Vagina (tissue), 2 donors: ENCODE measurements at places on chromosomes 6 and 20.

DNA sequence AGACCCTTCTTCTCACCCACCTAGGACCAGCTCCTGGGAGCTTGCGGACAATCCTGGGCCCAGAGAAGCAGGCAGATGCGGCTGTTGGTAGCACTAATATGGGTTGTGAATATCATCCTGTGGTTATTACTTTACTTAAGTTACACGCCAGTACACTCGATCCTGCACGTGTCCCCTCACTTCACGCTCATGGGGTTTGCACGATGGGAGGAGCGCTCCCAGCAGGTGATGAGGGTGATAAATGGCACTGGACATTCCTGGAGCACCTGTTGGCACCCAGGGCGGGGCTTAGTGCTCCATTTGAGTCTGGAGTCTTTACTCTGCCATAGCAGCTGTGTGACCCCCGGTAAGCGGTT is 335.1 kb downstream of the PREX1 start:
- peak; percentile 56 for DNase-seq

DNA sequence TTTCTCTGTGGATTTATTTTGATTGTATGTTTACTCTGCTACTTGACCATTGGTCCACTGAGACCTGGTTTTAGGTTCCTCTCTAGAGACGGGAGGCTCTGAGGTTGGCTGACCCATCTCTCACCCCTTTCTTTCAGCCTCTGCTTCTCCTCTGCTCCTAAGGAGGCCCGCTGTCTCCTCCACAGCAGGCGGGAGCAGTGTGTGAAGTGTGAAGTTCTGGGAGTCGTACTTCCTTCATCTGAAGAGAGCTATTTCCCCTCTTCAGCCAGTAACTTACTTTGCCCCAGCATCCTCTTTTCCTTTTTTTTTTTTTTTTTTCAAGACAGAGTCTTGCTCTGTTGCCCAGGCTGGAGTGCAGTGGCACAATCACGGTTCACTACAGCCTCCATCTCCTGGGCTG is 21.1 kb downstream of the PDRG1 start:
- DNase-seq = no peak

GRCh38 chr20:38770970-38771369 is 22.7 kb downstream of the ACTR5 start:
- no peak for DNase-seq

- DNase-seq = no peak
Observed at GRCh38 chr6:46500382-46500781, 9.1 kb upstream of the RCAN2 start.

DNA sequence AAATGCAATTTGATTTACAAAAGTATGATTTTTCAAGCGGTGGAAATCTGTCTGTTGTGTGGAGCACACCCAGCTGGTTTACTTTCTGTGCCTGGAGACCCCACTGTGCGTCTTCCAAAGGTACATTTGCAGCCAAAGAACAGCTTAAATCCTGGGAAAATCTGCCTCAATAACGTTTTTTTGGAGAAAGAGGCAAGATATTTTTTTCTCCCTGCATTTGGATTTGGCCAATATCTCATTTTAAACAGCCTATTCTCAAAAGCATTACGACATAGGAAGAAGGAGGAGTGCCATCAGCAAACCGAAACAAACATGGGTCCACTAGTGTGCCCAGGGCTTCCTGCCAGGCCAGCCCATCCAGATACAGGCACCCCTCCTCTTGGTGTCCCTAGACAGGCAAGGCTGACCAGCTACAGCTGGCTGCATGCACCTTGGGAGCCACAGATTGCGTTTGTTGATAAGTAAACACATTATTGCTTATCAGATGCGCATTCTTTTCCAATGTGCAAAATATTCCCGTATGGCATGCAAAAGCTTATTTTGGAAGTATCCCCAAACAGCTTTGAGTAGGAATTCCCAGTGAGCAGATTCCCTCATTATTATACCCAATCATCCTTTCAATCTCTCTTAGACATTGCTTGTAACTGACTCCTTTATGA is 184.5 kb upstream of the MARCKS start:
- DNase-seq = no peak

GRCh38 chr6:156729248-156729647 is 47.9 kb upstream of the ARID1B start:
- DNase-seq = no peak

- no peak for DNase-seq
Observed at GRCh38 chr6:18284261-18284660, 19.9 kb upstream of the DEK start.

GRCh38 chr6:114997813-114998292 is 655.0 kb upstream of the HS3ST5 start:
- no peak for DNase-seq

- no peak for DNase-seq
Observed at GRCh38 chr6:110492584-110492983, 16.2 kb upstream of the SLC22A16 start.

GRCh38 chr6:113147544-113147943 is 709.6 kb upstream of the MARCKS start:
- no peak for DNase-seq

DNA sequence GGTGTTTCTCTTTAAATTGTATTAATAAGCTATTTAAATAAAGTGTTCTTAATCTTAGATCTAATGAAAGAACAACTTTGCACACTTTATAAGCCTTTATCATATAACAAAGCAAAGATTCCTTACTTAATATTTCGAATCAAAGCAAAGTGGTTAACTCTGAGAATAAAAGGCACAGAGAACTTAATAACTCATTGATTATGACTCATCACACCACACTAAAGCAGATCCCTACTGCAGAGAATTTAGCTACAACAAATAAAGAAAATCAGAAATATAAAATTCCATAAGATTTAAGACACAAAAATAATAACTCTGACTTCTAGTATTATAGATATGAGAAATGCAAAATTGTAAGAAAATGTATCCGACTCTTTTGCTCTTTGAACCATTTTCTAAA is 135.6 kb upstream of the RUNX2 start:
- DNase-seq = no peak

GRCh38 chr6:146847426-146847825 is 248.7 kb downstream of the ADGB start:
- DNase-seq = no peak

DNA sequence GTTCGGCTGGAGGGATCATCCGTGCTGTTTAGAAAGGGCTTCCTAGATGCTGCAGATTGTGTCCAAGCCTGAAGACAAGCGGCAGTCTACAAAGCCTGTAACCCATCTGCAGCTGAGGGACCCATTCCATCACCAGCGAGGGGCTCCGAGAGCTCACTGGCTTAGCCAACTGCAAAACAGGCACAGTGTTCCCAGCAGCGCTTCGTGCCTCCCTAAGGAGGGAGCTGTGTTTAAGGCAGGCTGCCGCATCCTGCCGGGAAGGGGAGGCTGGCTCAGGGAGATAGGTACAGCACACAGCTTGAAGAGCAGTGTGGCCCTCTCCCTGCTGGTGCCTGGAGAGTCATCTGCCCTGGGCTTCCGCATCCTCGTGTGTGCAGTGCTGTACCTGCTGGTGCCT is 32.4 kb downstream of the DUSP22 start:
- no peak for DNase-seq

- no peak for DNase-seq
Observed at GRCh38 chr6:97771372-97771771, 488.4 kb upstream of the MMS22L start.

DNA sequence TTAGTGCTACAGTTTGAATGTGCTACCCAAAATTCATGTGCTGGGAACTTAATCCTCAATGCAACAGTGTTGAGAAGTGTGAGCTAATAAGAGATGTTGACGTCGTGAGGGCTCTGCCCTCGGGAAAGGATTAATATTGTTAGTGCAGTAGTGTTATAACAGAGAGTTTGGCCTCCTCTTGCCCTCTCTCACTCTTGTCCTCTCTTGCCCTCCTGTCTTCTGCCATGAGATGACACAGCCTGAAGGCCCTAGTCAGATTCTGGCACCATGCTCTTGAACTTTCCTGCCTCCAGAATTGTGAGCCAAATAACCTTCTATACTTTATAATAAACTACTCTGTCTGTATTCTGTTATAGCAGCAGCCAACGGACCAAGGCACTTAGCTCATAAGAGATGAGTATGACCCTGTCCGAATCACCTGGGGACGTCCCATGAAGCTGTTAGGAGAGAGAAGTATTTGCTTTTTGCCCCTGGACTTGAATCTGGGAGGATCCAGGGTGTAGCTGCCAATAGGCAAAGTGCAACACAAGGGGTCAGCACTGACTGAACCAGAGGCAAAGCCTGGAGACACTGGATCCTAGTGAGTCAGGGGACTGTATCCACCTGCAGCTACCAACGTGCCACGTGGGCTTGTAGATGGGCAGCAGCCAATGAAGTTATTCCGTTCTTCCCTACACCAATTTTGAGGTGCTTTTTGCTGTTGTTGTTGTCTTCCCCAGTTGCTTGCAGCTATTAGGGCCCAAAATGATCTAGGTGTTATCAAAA is 233.7 kb downstream of the THBS2 start:
- DNase-seq = no peak

GRCh38 chr20:9506280-9506821 is 8.0 kb upstream of the LAMP5 start:
- no peak for DNase-seq

DNA sequence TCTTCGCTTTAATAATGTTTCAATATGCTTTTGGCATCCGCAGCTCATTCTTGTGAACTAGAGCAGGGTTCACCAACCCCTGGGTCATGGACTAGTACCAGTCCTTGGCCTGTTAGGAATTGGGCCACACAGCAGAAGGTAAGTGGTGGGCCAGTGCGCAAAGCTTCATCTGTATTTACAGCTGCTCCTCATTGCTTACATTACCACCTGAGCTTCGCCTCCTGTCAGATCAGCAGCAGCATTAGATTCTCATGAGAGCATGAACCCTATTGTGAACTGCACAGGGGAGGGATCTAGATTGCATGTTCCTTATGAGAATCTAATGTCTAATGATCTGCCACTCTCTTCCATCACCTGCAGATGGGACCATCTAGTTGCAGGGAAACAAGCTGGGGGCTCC is 75.5 kb upstream of the GGTLC1 start:
- no peak for DNase-seq

GRCh38 chr20:37259865-37260264 is 1.7 kb downstream of the GHRH start:
- DNase-seq = no peak

DNA sequence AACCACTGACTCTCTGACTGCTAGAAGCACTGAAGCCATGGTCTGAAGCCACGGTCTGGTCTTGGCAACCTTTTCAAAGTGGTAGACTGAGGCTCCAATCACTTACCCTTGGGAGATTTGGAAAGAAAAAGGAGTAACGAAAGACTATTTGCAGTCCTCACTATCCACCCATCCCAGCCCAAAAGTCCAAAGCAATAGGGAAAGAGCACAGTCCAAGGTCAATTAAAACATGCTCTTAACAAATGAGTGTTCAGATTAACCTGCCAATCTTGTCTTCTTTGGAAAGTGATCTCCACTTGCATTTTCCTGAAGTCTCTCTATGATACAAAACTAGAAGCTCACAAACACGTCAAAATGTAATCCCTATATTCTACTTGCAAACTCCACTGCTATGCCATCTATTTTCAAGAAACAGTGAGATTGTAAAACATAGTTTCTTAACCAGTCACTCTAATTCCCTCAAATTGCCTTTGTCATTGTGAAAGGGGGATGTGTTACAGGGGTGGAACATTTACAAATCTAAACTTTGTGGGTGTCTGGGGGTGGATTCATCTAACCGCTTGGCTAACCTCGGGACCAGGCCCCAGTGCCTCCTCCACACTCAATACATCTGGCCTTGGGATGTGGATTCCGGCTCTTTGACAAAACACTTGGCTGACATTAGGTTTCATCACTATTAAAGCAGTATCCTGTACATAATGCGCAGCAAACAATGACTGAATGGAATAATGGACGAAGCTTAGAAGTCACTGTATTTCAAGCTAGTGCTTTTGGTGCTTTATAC is 56.4 kb downstream of the B4GALT5 start:
- DNase-seq = no peak

DNA sequence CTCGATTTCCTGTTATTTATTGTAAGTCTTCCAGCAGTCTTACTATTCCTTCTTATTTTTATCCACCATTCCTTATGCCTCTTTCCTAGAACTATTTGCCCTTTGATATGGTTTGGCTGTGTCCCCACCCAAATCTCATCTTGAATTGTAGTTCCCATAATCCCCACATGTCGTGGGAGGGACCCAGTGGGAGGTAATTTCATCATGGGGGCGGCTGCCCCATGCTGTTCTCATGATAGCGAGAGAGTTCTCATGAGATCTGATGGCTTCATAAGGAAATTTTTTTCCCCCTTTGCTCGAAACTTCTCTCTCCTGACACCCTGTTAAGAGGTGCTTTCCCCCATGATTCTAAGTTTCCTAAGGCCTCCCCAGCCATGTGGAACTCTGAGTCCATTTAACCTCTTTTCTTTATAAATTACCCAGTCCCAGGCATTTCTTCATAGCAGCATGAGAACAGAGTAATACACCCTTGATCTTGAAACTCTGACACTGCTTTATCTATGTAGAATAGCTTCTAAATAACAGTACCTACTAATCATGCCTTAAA is 48.8 kb downstream of the PLN start:
- DNase-seq = no peak

DNA sequence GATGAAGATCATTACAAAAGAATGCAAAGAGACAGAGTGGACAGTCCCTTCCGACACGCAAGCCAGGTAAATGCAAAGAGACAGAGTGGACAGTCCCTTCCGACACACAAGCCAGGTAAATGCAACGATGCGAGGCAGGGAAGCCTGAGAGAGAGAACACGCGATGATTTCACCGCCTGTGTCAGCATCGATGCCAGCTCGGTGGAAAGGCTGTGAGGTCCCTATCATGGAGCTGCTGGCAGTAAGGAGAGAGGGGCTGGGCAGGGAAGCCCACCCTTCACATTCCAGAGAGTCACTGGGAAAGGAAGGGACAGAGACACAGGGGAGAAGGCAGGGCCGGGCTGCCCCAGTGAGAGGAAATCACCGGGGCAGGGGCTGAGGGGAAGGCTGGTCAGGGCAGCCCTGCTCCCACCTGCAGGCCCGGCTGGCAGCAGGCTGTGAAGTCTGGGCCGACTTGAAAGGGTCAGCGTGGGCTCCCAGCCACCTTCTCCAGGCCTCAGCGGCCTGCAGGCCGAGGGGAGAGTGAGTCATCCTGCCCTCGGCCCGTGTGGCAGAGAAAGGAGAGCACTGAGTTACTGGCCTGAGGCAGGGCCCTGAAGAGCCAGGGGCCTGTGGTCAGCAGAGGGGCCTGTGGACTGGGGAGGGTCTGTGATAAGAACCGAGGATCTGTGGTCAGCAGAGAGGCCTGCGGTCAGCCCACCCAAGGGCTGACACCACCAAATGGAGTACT is 80.4 kb downstream of the DACT2 start:
- no peak for DNase-seq

GRCh38 chr20:62737271-62737811 is 28.7 kb downstream of the NTSR1 start:
- DNase-seq = no peak
